ENCODE measurements at places on chromosomes 12 and 14.
A peak's percentile ranks its signal among the peaks of the same experiment; 100 is the strongest.

GRCh38 chr12:74537126-74537706 is 419 bp upstream of the ATXN7L3B start:
- peak; percentile 10 for DNase-seq

- DNase-seq, result no peak
These were observed 128.7 kb downstream of the RGS6 start for GRCh38 chr14:72060917-72061316.

DNA sequence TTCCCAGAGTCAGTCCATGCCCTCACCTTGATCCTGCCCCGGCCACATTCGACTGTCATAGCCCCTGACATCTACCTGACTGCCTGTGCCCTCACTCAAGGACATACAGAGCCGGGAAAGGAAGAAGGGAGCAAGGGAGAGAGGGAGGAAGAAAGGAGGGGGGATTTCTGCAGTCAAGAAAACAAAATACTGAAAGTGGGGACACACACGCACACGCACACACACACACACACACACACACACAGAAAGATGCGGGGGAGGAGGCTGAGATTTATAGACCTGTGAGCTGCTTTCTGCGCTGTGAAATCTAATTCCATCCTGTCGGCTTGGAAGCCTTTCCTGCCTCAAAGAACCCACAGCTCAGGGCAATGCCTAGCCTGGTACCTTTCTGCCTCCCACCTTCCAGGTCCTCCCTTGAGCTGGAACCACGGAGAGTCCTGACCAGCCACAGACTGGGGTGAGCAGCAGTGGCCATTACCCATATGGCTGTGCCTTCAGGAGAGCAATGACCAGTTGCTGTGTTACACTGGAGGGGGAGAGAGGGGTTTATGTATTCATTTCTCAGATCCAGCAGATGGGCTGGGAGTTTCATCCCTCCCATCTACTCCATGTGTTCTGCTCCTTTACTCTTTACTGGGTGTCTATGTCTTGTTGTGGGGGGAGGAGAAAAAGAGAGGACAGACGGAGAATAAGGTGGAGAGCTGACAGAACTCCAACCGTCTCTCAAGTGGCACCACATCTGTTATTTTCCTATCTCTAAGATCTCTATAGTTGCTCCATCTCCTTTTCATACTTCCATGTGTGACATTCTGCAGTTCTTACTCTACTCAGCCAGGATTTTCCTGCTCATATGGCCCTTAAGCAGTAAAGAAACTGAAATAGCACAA is 12.9 kb downstream of the C14orf93 start:
- DNase-seq, result no peak

- peak; percentile 37 for DNase-seq
These were observed at the start of the genes SAMD15 and TMED8 for GRCh38 chr14:77376771-77377501. SAMD15 (plus strand) TSS chr14:77377379; CDS start chr14:77377419, 40 bp downstream. TMED8 (minus strand) TSS chr14:77377094; CDS start chr14:77377053, 41 bp downstream.

DNA sequence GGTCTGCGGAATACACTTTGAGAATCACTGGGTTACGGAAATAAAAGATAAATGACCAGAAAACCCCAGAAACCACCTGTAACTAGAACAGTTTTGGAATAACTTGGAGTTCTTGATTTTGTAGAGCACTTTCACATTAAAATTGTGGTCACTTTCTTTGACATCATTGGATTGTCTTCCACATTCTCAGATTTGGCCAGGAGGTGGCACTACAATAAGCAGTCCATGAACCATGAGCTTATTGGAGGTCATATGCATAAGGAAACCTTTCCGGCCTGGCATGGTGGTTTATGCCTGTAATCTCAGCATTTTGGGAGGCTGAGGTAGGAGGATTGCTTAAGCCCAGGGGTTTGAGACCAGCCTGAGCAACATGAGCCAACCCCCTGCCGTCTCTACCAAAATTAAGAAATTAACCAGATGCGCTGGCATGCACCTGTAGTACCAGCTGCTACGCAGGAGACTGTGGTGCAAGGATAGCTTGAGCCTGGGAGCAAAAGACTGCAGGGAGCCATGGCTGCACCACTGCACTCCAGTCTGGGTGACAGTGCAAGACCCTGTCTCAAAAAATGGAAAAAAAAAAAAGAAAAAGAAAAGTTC is 107.7 kb upstream of the CAND1 start:
- no peak for DNase-seq

GRCh38 chr12:104758771-104759170 is 199.3 kb downstream of the SLC41A2 start:
- no peak for DNase-seq

DNA sequence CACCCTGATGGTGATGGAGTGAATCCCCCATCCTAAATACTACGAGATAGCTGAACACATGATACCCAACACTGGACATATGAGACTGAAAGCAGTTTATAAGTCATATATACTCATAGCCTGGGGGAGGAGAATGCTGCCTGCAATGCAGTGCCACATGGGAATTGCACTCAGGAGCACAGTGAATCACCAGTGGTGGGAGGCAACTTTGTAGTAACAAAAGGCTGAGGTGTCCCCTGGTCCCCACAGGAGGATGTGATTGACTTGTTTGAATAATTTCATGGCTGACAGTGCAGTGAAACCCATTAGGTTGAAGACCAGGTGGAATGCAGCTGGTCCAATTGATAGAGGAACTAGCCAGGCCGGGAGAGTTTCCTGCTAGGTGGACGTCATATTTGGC is 20.2 kb downstream of the CCDC38 start:
- DNase-seq, result no peak

DNA sequence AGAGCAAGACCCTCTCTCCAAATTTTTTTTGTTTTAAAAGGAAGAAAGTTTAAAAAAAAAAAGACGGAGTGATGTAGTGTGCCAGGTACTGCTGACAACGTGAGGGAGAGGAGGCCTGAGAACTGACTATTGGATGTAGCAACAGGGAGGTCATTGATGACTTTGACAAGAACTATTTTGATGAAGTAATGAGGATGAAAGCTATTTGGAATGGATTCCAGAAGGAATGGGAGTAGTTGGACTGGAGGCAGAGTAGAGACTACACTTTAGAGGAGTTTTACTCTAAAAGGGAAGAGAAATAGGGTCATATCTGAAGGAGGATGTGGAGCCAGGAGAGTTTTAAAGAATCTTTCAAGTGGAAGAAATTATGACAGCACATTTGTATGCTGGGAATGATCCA is 27.8 kb upstream of the SLC38A2 start:
- DNase-seq, result no peak

GRCh38 chr12:12918781-12919389 is 27.5 kb downstream of the GPRC5A start:
- no peak for DNase-seq

- DNase-seq, result no peak
These were observed 10.2 kb downstream of the BICD1 start for GRCh38 chr12:32116897-32117296.

GRCh38 chr12:65565601-65566560 is 258.4 kb upstream of the HMGA2 start:
- DNase-seq, result peak; percentile 96

DNA sequence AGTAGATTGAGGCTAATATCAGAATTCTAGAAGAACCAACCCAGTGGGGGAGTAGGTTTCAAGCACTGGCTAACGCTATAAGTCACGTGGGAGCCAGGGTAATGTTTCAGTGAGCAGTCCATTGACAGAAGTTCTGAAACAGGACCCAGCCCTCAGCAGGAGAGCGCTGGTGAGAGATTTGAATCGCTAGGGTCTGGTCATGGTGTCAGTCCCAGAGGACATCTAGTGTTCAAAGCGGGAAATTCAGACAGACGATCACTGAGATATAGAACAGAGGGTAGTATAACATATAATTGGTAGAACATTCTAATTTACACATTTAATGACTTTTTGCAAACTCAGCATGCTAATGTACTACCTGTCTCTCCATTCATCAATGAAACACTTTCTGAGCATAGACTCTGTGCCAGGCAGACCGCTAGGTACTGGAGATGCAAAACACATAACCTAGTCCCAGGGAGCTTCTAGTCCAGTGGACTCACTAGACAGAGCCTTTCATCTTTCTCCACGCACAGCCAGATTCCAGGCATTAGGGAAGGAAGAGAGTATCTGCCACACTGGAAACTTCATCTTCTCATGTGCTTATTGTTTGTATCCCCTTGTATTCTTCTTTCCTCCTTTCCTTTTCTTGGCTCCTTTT is 35.4 kb upstream of the RNASE3 start:
- no peak for DNase-seq

DNA sequence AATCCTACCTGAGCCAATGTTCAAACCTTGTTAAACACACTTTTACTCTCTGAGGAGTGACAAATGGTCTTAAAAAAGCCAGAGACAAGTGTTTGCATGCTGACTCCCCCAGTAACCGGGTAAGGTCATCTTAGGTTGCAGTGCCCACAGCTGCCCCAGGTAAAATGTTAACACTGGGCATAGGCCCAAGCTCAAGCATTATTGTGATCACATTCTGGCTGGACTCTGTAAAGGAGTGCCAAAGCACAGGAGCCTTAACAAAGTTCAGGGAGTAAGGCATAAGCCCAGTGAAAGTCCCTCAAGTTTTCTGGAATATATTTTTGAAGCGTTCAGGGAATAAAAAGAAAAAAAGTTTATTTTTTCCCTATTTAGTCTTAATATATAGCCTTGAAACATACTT is 8.6 kb downstream of the EDDM3A start:
- no peak for DNase-seq

DNA sequence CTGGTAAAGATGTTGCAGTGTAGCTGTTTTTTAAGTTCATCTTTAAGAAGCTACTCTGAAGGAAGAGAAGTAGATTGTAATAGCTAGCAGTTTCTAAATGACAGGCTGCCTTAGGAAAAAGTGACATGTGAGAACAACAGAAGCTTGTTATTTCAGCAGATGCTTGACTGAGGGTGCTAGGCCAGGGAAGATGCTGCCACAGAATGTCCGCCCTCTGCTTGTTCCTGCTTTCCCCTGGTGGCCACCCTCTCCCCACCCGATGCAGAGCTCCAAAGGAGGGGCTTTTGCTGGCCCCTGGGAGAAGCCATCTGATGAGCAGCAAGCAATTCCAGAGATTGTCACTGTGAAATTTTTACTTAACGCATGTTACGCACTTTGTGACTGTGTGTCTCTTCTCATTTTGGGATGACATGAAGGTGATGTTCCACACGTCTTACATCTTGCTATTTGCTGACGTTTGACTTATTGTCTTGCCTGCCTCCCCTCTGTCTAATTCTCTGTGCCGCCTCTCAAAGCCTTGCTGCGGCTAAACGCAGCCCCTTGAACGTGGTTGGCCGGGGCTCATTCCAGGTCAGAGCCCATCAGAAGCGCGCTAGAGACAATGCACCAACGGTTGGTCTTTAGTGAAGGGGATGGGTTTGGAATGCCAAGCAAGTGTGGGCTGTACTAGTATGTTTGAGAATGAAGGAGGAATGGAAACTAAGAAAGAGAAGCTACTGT is 44.8 kb downstream of the WDR20 start:
- DNase-seq, result no peak

DNA sequence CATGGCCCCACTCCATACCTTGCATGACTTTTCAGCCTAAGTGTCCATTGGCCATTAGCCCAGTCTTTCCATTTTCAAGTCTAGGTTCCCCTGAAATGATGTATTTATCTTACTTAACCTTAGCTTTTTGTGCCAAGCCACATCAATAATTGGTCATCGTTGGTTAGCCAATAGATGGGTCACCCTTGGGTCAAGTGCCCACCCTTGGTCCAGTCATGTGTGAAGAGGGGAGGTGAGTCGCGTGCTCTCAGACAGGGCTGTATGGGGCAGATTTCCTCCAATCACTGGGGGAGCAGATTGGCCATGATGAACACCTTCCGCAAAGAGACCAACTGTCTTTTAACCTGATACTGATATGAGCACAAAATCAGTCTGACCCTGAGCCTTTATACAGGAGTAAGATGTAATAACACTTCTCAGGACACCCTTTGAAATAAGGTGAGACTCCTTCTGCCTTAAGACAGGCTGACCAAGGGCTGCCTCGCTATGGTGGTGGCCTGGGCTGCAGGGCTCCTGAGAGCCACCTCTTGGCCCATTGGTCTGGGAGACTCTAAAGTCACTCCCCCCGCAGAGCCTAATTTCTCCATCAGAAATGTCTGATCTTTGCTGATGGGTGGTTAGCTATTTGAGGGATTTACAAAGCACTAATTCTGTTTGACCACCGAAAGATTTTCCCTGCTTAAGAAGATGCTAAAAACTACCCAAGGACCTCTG is 143.2 kb downstream of the ZFP36L1 start:
- DNase-seq, result no peak
